ENCODE measurements at places on chromosomes 3 and 15. TPM values are rescaled to one million over a fixed set of nuclear protein-coding genes. Genes with fewer than 3 reads are reported as not detected.

DNA sequence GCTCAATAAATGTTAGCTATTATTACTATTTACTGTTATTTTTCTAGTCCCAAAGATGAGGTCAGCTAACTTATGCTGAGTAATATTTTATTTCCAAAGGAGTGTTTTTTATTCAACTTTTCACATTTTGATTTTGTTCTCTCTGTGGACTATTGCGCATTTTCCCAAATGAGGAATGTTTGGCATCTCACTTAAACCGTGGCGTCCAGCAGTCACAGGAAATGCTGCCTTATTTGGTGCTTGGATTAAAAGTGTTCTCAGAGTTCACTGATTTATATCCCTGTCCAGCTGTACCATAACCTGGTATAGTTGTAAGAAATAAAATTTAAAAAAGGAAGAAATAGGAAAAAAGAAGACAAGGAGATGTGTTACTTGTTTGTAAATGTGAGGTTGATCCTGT is 166.8 kb downstream of the THSD4 start:
- H3K4me1 ChIP-seq = peaks cover 18% of the 10 kb centered on the region
- no peak overlapping the region for H3K27ac ChIP-seq
- DNase-seq = no peak
- no peak overlapping the region for H3K4me3 ChIP-seq
- no peaks in the 10 kb centered on the region for H3K27me3 ChIP-seq
- no peaks in the 10 kb centered on the region for H3K36me3 ChIP-seq

GRCh38 chr3:71874618-71875017 is 89.7 kb upstream of the PROK2 start:
- no peaks in the 10 kb centered on the region for H3K4me1 ChIP-seq
- no peaks in the 10 kb centered on the region for H3K36me3 ChIP-seq
- H3K27ac ChIP-seq = no peak overlapping the region
- no peak for DNase-seq
- no peaks in the 10 kb centered on the region for H3K27me3 ChIP-seq
- H3K4me3 ChIP-seq = no peak overlapping the region

The CRABP1 gene
- not detected for total RNA-seq

The LRRC2 gene
- 6.6 TPM for total RNA-seq

The GABRR3 gene
- total RNA-seq = not detected

Data from liver (tissue), 10 donors.